ENCODE measurements at places on chromosomes 11 and 22.

- no peak for DNase-seq
Measured at GRCh38 chr11:9535189-9535781, 38.2 kb upstream of the WEE1 start.

GRCh38 chr22:36797911-36798673 is 18.7 kb downstream of the PVALB start:
- DNase-seq, result no peak

DNA sequence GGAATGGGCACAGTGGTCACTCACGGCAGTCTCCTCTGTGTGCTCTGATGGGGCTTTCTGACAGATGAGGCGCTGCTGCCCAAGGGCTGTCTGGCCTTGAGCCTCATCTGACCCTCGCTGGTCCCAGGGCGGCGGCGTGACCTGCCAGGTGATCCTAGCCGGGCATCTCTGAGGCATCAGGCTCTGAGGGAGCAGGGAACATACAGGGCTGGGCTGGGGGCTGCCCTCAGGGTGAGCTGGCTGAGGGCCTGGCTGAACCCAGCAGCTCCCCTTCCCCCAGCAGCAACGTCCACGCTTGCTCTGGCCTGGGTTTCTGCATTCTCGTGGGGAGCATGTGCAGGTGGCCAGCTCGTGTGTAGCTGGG is 47.6 kb downstream of the MOB2 start:
- DNase-seq, result no peak

GRCh38 chr11:4187055-4187988 is 92.7 kb downstream of the RRM1 start:
- peak; percentile 87 for DNase-seq

DNA sequence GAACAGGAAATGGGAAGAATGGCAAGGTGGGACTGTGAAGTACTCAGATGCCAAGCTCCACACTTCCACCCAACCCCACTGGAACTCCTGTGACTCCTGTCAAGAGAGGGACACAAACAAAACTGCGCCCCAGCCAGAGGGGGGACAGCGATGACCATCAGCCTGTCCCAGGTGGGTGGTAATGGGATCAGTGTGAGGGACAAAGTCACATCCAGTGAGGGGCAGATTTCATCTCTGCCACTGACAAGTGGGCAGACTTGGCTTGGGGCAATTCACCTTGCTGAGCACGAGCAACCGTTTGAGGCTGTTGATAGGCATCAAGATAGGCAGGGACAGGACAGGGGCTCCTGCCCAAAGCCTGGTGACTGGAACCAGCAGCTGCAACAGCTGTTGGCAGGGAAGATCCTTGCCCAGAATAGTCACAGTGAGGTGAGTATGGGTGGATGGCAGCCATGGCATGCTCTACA is 105.4 kb upstream of the PITPNB start:
- DNase-seq, result no peak

- no peak for DNase-seq
Measured at GRCh38 chr11:65293909-65294381, 20.7 kb upstream of the CDC42EP2 start.

GRCh38 chr11:103488031-103488461 is 378.8 kb downstream of the DYNC2H1 start:
- no peak for DNase-seq

Measured in NCI-H1105 treated with DMSO at 0.1 percent for 48 hours (cell line).